ENCODE measurements at places on chromosomes 2 and 18. TPM values are rescaled to one million over a fixed set of nuclear protein-coding genes. Genes with fewer than 3 reads are reported as not detected.

- no peaks in the 10 kb centered on the region for H3K27me3 ChIP-seq
- H3K4me3 ChIP-seq: no peak overlapping the region
- H3K36me3 ChIP-seq: peaks cover 27% of the 10 kb centered on the region
- H3K4me1 ChIP-seq: no peaks in the 10 kb centered on the region
- H3K27ac ChIP-seq: no peak overlapping the region
- DNase-seq: no peak
Observed at GRCh38 chr2:233449921-233450863, 95.9 kb downstream of the DGKD start.

DNA sequence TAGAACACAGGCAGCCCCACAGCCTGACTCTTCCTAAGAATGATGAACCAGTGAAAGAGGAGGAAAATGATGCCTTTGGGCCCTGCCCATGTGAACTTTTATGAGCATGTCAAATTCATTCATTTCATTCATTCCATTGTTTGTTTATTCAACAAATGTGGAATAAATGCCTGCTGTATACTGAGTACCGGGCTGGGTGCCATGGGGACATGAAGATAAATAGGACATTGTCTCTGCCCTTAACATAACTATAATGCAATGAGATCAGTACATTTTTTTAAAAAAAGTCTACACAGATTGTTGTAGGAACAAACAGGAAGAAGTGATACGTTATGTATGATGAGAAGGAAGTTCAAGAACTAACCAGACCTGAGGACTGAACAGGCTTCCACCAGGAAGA is 14.7 kb downstream of the MREG start:
- no peak overlapping the region for H3K27ac ChIP-seq
- DNase-seq: no peak

The TSGA10 gene
- polyA plus RNA-seq: 8.1 TPM

DNA sequence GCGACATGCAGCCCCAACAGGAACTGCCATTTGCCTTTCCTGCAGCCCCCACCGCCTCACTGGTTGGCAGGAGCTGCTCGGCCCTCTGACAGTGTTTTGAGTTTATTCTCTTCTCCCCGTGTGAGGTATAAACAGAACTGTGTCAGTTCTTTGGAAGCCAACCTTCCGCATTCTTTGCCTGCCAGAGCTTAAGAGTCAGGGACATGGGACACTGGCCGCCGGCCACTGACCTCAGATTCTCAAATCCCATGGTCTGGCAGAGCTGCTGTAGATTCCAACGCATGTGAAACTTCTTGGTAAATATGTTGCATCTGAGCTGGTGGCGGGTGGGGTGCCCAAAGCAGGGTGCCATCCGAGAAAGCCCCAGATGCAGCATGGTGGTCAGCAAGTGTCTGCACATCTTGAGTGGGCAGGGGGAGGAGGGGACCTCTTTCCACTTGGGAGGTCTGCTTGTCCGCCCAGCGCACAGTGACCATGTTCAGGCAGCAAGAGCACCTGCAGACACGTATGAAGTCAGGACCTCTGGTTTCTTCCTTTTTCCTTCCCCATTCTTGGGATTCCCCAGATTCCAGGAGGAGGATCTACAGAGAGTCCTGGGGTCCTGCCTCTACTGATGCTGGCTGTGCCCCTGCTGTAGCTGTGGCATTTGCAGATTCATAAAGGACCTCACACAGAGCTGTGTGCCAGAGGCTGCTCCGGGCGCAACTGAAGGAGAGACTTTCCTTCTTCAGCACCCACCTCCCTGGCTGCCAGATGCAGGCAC is 23.8 kb downstream of the ASB18 start:
- H3K4me3 ChIP-seq: no peak overlapping the region
- no peaks in the 10 kb centered on the region for H3K4me1 ChIP-seq
- H3K36me3 ChIP-seq: no peaks in the 10 kb centered on the region
- H3K27ac ChIP-seq: no peak overlapping the region

DNA sequence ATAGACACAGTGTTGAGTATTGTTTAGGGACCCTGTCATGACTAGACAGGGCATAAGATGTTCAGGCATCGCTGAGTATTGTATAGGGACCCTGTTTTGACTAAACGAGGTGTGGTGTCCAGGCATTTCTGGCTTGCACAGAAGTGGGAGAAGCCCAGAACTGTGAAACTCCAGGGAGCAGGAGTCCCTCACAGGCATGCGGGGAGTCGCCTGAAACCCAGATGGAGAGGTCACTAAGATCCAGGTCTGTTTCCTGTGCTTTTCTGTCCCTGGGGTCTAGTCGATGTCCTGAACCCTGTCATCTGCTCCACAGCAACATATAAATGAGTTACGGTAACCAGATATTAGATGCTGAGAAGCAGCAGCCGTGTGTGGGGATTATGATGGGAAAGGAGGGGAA is 469.0 kb upstream of the SALL3 start:
- no peaks in the 10 kb centered on the region for H3K4me1 ChIP-seq
- H3K27me3 ChIP-seq: no peaks in the 10 kb centered on the region
- no peaks in the 10 kb centered on the region for H3K36me3 ChIP-seq
- H3K27ac ChIP-seq: no peak overlapping the region
- no peak overlapping the region for H3K4me3 ChIP-seq
- no peak for DNase-seq

Data from GM12878 (cell line).